T47D (cell line): ENCODE measurements at places on chromosomes 12 and 14.

DNA sequence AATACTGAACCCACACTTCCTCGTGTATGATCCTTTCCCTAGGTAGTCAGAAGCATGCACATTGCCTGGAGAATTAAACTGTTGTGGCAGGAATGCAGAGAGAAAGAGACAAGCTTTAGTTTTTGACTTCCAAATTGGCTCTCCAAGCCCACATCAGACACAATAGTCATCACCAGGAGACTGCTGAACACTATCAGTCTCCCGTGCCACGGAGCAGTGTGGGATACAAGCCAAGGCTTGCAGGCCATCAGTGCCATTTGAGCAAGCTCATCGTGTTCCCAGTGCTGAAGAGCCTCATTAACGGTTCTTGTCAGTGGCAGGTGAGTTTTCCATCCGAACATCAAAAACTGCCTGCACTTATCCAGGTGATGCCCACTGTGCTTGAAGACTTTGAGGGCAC is 410.8 kb downstream of the NAV3 start:
- DNase-seq = no peak

GRCh38 chr12:25320123-25321006 is 69.6 kb upstream of the KRAS start:
- DNase-seq = no peak

- no peak for DNase-seq
Observed at GRCh38 chr14:65370801-65371248, 41.7 kb upstream of the FUT8 start.

- no peak for DNase-seq
Observed at GRCh38 chr14:72986857-72987256, 40.0 kb downstream of the ZFYVE1 start.

GRCh38 chr14:70794294-70794693 is 15.0 kb downstream of the MAP3K9 start:
- no peak for DNase-seq

GRCh38 chr12:42790761-42791151 is 201.2 kb upstream of the PRICKLE1 start:
- DNase-seq = no peak
